ENCODE measurements at places on chromosomes 5 and 9.

DNA sequence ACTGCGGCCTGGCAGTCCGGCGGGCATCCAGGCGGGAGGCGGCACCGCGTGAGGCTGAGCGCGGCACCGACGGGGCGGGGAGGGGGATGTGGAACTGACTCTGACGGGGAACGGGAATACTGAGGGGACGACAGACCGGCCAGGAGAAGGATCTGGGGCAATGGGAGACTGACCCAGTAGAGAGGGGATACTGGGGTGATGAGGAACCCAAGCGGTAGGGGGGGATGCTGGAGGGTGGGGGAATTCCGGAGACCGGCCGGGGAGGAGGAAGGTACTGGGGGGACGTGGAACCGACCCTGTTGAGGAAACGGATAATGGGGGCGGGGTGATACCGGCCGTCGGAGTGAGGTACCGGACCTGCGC, 423 bp downstream of the IPPK start:
- peak; percentile 50 for DNase-seq

DNA sequence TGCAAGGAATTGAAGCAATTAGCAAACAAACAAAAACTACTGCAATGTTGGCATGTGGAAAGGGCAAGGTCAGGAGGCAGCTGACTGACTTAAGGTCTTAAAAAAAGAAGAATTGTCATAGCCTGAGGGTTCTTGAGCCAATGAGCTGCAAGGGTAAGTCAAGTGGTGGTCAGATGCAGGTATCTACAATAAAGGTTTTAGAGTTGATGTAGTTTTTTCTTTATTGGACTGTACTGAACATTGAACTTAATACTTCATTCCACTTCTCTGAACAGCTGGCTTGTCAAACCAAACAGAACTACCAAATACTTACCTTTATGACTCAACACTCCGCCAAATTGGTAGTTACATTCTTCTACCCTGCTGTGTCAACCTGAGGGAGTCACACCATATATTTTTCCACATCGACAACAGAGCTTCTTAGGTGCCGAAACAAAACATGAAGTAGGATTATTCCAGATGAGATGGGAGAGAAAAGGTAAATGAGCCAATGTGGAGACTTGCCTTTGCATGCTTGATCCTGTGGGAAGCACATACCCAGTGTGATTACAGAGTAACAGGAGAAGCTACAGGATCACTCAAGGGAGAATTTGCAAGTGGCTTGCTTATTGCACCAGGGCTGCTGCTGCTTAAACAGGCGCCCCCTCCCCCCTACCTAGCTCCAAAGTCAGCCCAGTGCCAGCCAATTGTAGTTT, 35.3 kb downstream of the EQTN start:
- no peak for DNase-seq

- no peak for DNase-seq
Measured at GRCh38 chr5:50814556-50814955, 148.1 kb downstream of the PARP8 start.

- DNase-seq, result no peak
Measured at GRCh38 chr9:6634444-6634843, 11.1 kb downstream of the GLDC start.

- DNase-seq, result no peak
Measured at GRCh38 chr5:5079876-5080275, 60.3 kb upstream of the ADAMTS16 start.

DNA sequence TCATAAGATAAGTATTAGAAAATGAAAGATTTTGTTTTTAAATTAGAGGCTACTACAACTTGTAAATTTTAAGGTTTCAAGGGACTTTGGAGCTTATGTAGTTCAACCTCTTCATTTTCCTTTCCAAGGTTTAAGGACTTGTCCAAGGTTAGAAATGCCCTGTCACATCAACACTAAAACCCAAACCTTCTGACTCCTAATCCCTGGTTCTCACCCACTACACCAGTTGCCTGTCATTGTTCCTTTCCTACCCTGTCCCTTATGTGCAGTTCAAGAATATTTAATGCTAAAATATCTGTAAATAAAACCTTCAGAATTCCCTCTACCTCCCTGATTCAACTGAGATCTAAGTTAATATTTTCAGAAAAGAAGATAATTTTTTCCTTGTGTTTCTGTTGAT, 206.4 kb downstream of the NFIB start:
- no peak for DNase-seq

- DNase-seq, result peak; percentile 45
Measured at GRCh38 chr9:92590377-92590776, 54.6 kb upstream of the ECM2 start.

DNA sequence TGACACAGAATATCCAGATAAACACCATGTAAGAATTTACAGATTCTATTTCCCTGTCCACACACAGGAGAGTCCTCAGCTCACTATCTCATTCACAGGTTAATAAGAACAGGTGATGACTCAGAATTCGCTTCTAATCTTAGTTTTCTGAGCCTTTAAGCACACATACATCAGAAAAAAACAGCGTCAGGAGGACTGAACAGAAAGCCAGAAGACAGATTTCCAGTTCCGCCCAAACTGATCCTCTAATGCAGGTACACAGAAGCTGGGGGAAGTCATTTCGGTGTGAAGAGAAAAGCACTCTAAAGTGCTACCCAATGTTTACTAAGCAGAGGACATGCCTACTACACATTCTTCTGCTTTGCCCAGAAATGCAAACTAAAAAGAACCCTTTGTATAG, 1.6 kb downstream of the CEMIP2 start:
- DNase-seq, result no peak

- DNase-seq, result peak; percentile 65
Measured at GRCh38 chr5:123035918-123036390, 571 bp downstream of the PPIC start.

- DNase-seq, result no peak
Measured at GRCh38 chr5:3377176-3377575, 218.5 kb upstream of the IRX1 start.

- DNase-seq, result no peak
Measured at GRCh38 chr5:64876203-64876602, 107.5 kb downstream of the CWC27 start.

- no peak for DNase-seq
Measured at GRCh38 chr5:4646715-4647375, 493.3 kb upstream of the ADAMTS16 start.

DNA sequence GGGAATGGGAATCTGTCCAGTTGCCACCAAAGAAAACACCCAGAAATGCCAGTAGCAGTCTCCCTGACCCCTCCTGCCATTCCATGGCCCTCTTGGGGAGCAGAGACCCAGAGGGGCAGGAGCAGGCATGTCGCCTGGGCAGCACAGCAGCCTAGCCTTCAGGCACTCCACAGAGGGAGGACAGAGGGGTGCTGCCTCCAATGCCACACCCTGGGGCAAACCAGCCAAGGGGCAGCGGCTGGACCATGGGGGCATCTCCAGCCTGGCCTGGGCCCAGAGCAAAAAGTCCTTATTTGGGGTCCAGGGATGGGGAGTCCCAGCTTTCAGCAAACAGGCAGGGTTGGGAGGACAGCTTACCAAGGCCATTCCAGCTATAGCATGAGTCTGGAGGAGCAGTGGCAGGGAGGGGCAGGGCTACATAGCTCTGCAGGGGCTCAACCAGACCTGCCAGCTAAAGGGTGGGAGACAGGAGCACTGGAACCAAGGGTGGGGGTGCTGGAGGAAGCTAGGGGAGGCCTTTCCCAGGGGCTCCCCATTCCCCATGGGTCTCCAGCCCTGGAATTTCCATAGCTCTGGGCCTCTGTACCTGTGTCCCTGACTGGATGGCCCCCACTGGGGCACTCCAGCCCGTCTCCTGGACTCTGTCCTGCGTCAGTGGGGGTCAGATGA, 6.7 kb downstream of the BRD3 start:
- no peak for DNase-seq

GRCh38 chr5:108753877-108754276, 6.2 kb downstream of the FER start:
- DNase-seq, result no peak

DNA sequence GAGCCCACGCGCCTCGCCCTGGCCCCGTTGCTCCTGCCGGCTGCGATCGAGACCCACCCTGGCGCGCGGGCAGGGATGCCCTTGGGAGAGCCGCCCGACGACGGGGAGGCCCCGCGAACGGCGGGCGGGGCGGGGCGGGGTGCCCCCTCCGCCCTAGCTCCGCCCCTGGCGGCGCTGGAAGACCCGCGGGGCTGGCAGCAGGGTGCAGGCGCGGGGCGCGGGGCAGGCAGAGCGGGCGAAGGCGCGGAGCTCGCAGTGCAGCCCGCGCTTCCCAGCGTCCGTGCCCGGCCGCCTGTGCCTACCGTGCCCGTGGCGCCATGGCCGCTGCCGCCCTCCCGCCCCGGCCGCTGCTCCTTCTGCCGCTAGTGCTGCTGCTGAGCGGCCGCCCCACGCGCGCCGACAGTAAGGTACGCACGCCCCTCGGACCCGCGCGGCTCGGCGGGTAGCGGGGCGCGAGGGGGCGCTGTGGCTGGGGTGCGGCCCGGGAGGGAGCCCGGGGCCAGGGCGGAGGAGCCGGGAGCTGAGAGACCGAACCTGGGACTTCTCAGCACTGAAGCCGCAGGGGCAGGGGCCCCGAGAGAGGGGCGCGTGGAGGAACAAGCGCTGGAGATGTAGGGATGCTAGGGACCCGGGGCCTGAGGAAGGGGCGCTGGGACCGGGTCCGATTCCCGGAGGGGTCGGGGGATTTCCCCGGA, at the start of gene OLFML2A:
TSS of gene OLFML2A (plus strand) at position 180 of the 695 bp plus-strand sequence. CDS start at position 318, 138 bp downstream.
- DNase-seq, result peak; percentile 57

GRCh38 chr5:74206579-74207550, 433.7 kb downstream of the ENC1 start:
- no peak for DNase-seq

GRCh38 chr9:97840521-97840920, 12.5 kb upstream of the FOXE1 start:
- DNase-seq, result no peak

DNA sequence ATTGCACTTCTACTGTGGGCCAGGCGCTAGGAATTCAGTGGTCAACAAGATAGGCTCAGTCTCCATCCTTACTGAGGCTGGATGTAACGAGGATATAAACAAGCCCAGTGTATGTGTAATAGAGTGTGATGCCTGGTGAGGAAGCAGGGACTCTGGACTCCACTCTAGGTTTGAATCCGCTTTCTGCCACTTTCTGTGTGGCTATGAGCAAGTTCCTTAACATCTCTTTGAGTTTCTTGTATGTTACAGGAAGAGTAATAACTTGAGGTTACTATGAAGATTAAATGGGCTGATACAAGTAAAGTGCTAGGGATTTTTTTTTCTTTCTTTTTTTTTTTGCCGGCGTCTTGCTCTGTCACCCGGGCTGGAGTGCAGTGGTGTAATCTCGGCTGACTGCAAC, 12.4 kb downstream of the DOCK2 start:
- DNase-seq, result no peak

DNA sequence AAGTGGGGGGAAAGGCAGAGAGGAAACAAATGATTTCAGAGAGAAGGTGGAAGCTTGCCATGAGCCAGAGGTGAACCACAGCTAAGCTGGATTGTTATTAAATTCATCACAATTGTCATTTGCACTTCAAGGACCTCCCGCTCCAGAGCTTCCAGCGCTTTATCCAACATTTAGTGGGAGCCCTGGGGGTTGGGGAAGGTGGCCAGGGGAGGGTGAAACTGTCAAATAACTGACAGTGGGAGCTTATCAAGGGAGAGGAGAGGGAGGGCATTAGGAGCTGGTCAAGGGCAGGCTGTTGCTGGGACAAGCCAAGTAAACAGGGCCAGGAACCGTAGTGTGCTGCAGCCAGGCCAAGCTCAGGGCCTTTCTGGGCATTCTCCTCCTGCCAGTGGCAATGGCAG, 71.5 kb downstream of the SIL1 start:
- DNase-seq, result no peak

- DNase-seq, result no peak
Measured at GRCh38 chr9:27150746-27151406, 41.9 kb downstream of the TEK start.

GRCh38 chr5:180157866-180158265, 51.1 kb downstream of the RASGEF1C start:
- no peak for DNase-seq

DNA sequence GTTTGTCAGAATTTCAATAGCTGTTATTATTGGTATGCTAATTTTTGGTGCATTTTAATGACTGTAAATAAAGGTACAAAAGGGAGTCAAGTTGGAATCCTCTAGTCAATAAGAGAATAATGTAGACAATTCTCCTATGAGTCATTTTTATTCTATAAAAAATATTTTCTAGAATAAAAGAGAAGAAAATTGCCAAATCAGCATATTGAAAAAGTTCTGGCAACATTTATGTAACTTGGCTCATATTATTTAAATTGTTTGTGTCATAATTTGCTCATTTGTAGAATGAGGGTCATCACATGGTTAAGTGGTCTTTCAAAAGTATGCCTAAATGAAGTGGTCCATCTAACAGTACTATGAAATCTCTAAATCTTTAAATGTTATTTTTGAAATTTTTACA, 1719.8 kb upstream of the WWC1 start:
- DNase-seq, result no peak

GRCh38 chr5:155402927-155403640, 389.5 kb downstream of the KIF4B start:
- no peak for DNase-seq

DNA sequence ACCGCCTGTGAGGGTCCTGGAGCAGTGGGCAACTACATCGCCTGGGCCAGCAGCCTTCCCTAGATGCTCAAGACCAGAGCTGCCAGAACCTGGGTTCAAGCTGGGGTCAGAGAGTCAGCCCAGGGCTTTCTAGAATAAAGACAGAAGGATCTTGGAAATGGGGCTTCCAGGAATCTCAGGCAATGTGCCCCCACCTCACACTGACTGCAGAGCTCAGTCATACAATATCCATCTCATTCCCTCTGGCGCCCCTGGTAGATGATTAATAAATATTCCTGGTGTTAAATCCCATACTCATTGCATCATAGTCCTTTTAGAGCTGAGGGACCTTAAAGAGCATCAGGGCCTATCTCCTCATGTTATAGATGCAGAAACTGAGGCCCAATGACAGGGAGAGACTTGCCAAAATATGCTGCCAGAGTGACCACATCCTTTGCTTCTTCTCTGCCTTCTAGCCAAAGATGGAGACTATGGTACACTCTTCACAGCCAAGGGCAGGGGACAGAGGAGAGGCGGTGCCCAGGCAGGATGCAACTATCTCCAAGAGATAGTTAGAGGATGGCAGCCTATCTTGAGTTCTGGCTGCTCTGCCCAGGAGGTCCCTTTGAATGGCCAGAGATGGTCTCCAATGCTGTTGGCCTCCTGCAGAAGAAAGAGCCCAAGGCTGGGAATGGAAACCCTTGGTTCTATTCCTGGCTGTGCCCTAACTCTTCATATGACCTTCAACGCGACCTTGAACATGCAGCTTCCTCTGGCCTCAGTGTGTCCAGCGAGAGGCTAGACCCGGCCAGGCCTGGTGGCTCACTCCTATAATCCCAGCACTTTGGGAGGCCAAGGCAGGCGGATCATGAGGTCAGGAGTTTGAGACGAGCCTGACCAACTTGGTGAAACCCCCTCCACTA, 36.2 kb upstream of the IL17B start:
- DNase-seq, result no peak

DNA sequence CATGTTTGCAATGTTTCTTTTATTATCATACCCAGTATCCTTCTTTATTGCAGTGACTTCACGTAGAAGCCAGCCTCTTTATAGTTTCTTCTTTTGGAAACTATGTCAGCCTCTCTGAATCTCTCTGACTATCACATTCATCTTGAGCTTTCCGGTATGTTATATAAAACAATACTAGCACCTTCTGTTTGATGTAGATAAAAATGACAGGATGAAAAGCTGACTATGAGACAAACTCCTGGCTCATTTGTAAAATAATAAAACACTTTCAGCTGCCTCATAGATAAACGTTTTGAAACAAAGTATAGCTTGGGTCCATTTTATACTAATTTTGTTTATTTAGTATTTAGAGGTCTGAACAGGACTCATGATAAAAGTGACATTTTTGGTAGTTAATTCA, 1145.4 kb upstream of the NUDT12 start:
- no peak for DNase-seq
